Stimulated activated CD4-positive, alpha-beta T cell treated with anti-CD3 and anti-CD28 coated beads, TNF-alpha, amount 100 ng/mL, for 48 hours (primary cell): ENCODE measurements at places on chromosomes 16 and 17.

DNA sequence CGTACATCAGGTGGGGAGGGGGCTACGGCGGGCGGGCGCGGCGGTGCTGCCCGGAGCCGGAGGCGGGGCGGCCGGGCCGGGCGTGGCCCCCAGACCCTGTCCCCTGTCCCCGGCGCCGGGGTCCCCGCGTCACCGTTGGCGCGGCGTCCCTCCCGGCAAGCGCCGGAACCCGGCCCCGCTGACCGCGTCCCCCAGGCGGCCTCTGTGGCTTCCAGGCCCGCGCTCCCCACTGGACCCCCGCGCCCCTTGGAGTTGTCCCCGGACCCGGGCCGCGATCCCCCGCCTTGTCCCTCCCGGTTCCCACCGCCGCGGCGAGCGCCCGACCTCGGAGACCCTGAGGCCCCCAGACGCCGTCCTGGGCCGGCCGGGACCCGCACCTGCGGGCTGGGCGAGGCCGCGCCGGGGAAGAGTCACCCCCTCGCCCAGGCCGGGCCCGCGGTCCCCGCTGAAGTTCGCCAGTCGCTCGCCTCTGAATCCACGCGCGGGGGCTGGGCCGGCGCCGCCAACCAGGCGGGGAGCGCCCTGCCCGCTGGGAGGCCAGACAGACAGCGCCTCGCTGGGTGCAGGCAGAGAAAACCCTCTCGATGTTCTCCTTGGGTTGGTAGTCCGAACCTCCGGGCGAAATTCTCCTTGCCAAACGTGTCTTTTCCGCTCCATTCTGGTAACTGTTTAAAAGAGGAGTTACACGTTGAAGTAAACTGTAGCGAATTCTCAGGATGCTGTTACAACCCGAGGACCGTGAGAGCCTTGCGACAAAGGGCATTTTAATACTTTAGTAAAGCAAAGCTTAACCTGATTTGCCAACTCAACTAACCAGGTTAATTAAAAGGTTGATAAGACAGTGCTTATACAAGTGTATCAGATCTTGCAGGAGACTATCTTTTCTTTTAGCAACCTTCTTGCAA lies 761 bp downstream of the GAN start:
- no peak for DNase-seq

GRCh38 chr17:488993-489757 lies 136.6 kb upstream of the RPH3AL start:
- no peak for DNase-seq

DNA sequence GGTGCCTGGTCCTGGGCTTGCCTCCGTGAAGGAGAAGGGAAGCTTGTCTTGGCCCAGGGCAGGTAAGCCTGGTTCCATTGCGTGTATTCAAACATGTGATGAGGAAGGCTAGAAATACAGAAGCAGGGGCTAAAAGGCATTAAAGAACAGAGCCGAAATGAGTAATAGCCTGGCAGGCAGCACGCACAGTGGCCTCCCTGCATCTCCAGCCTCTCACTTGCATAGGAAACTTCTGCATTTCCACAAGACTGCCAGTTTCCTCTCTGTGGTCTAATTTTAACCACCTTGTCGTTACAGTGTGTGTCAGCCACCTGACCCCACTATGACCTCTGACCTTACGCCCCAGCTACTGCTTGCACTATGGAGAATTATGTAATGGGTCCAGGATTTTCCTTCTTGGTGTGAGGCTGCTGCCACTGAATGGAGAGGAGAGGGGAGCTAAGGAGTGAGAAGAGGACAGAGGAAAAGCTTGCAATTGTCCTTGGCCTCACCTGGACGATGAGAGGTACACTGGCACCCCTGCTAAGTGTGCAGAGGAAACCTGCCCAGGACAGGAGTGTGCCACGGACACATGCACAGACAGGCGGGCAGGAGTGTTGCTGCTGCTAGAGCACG lies 32.8 kb downstream of the HIC1 start:
- peak; percentile 48 for DNase-seq

DNA sequence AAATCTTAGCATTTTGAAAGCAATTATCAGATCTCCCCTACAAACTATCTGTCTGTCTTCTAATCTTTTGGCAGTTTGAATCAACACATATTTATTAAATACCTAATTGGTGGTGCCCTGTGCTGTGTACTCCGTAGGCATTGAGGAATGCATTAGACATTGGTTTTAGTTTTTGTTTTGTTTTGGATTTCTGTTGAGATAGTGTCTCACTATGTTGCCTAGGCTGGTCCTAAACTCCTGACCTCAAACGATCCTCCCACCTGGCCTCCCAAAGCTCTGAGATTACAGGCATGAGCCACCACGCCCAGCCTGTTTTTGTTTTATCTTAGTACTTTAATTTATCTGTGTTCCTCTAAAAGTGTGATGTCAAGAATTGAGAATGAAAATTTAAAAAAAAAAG lies 124.8 kb upstream of the RBL2 start:
- DNase-seq: no peak

GRCh38 chr17:21353326-21354010 lies 22.7 kb upstream of the KCNJ12 start:
- DNase-seq: no peak

DNA sequence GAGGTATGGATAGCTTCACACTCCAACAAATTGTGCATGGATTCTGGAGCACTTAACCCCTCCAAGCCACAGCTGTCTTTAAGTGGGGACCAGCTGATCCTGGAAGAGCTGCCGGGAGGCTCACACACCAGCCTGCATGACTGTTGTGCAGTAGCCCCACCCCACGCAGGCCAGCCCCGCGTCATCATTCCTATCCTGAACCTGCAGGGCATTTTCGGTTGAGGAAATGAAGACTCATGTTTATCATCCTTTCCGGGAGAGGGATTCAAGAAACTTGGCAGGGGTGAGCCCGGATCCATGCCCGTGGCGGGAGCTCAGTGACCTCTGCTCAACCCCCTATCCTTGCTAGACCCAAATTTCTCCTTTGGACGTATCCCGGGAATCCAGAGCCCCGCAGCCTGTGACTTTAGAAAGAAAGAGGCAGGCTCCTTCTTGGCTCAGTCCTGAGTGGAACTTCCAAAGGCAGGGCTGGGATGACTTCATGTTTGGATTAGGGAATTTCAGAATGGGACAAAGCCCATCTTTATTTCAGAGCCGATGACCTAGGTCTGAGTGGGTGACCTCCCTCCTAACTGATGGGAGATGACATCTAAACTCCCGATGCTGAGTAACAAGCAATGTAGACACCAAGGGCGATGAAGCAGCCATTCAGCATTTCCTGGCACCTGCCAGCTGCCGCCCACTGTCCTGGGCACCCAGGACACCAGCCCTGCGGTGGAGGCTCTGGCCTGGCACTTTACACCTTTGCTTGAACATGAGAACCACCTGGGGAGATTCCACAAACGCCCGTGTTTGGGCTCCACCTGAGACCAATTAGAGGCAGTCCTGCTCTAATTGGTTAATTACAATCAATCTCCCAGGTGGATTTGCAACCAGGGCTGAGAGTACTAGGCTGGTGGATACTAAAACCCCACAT lies 43.3 kb upstream of the CMIP start:
- DNase-seq: no peak
